ENCODE measurements at places on chromosomes 12 and 14.

- DNase-seq = no peak
Observed at GRCh38 chr14:21066882-21067502, 3.1 kb upstream of the ARHGEF40 start.

DNA sequence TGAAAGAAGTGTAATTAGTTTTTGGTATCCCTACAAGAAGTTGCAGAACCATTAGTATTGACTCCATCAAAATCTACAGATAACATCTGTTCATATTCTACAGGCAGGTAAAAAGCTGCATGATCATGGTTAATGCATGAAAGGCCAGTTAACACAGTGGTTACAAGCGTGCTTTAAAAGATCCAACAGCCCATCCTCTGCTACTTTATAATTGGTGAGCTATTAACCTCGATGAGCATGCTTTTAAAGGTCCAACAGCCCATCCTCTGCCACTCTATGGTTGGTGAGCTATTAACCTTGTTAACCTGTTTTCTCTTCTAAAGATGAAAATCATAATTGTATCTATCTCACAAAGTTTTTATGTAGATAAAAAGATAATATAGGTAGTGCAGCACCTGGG is 289.3 kb downstream of the DUSP6 start:
- DNase-seq = no peak

DNA sequence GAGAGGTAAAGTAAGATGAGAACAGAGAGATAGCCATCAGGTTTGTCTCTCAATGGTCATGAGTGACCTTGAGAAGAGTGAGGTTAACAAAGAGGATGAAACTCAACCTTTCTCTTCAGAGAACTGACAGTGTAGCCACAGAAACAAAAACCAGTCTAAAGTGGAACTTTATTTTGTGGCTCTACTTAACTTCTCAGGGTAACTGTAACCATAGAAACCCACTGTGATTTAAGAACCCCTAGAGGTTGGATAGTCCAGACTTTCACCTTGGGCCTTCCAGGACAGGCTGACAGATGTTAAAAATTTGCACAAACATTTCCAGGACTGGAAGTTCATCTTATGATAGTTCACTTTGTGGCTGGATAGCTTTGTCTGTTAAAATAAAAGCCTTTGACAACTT is 48.5 kb downstream of the ATP23 start:
- DNase-seq = no peak

DNA sequence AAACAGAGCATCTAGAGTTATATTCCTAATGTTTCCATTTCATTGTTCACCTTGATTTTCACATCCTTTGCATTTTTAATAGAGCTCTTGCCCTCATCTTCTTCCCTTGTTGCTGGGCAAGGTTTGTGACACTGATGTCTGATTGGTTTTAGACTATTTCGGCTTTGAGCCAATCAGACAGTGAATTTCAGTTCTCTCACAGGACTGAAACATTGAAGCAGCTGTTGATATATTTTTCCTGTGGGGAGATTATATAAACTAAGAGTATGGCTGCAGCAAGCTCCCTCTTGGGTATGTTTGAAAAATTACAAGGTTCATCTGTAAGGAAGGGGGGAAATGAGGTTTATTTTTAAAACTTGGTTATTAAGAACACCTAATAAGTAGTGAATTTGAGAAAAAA is 51.2 kb downstream of the ATF7IP start:
- peak; percentile 81 for DNase-seq

DNA sequence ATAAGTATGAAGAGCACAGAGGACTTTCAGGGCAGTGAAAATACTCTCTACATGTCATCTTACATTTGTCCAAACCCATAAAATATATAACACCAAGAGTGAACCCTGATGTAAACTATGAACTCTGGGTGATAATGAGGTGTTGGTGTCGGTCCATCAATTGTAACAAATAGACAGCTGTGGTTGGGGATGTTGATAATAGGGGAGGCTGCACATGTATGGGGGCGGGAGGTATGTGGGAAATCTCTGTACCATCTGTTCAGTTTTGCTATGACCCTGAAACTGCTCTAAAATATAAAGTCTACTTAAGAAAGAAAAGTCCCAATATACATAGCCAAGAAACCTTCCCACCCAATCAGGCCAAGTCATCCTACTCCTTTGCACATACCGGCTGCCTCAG is 88.5 kb downstream of the GPR135 start:
- DNase-seq = no peak

DNA sequence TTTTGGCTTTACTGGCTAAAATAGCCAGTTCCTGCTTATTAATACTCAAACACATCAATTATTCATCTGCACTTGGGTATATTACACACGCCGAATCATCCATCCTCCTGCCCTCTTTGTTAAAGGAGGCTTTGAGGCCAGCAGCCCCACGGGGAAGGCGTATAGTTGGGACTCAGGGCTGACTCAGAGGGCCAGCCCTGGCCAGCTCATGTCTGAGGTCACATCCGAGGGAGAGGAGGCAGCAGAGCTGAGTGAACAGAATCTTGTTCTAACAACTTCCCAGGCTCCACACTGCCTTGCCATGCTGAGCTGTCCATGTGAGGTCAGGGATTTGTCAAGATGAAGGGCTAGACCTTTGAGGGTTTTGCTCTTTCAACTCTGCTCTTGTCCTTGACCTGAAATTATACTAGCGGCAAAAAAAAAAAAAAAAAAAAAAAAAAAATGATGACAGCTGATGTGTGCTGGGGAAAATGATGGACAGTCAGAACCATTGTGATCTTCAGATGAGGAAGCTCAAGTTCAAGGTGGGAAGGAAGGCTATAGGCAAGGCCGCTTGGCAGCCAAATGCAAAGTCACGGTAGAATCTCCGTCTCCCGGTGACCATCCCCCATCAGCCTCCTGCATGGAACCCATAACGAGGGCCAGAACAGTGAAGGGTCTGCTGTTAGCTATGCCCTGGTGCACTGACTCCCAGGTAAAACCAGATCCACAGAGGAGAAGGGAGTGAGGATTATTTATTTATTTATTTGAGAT is 12.5 kb upstream of the MARK3 start:
- DNase-seq = peak; percentile 87

- no peak for DNase-seq
Observed at GRCh38 chr12:104653730-104654664, 197.2 kb downstream of the CHST11 start.

DNA sequence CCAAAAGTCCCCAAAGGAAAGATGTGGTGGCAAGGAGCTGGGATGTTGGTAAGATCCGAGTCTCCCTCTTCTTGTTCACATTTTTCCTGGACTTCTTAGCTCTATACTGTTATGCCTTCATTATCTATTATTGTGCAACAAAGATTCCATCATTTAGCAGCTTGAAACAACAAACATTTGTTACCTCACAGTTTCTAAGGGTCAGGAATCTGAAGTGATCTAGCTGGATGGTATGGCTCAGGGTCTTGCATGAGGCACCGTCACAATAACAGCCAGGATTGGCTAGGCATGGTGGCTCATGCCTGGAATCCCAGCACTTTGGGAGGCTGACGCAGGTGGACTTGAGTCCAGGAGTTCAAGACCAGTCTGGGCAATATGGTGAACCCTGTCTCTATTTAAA is 51.1 kb upstream of the KRAS start:
- no peak for DNase-seq

DNA sequence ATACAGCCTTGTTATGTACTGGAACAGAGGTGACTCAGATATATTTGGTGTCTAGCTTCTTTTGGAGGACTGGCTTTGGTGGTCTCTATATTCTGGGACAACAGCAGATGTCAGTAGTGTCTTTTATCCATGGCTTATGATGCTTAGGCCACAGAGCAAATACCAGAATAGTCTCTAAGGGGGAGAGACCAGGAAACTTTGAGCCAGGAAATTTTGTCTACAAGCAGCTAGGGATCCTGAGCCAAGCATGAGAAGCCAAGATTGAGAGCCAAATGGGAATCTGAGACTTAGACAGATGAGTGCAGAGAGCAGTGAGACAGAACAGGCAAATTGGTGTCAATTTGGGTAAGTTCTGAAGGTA is 28.4 kb upstream of the PTPRR start:
- DNase-seq = no peak

DNA sequence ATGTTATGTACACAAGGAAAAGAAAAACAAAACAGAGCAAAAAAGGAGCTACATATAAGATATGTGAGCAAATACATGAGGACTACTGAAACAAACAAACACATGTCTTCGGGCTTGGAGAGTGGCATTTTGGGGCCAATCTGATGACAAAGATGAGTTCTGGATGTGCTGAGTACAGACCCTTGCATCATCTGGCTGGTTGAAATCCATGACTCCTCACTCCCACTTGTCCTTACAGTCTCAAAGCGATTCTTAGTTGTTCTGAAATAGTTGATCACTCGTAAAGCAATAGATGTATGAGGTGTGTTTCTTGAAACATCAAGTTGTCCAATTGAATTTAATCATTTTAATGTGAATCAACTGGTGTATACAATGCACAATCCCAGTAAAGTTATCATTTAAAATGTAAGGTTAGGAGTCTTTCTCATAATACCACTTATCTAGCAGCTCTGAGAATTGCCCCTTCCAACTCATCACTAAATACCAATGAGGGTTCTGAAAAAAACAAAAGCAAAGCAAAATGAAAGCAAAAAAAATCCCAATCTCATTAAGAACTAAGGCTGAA is 136.9 kb downstream of the ITPR2 start:
- no peak for DNase-seq

DNA sequence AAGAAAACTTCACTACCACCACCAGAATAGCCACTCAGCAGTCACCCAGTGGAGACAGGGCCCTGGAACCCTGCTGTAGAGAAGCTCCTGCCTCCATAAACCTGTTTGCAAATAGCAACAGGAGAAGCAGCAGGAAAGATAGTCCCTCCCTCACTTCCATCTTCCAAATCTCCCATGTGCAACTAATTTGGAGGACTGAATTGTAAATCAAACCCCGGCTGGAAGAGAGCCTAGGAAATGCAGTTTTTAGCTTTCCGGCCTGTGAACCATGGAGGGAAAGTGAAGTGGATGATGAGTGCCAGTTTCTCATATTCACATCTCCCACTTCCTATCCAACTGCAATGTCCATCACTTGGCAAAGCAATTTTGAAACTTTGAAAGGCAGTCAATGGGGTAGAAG is 167.2 kb upstream of the FRMD6 start:
- DNase-seq = no peak

DNA sequence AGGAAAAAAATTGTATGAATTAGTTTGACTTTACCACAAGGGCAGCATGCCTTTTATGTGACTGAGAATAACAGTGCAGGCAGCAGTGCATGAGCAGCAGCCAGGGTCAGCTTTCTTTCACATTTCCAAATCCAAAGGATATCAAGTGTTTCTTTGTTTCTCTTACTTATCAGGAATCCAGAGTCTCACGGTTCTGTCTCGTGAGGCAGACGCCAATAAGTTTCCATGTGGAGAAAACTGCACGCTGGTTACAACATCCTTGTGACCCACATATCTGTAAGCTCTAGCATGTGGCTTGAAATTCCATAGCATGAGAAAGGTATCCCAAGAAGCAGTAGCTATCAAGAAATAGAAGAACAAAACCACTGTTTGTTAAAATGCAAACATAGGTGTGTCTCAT is 27.6 kb downstream of the GALNT4 start:
- no peak for DNase-seq

DNA sequence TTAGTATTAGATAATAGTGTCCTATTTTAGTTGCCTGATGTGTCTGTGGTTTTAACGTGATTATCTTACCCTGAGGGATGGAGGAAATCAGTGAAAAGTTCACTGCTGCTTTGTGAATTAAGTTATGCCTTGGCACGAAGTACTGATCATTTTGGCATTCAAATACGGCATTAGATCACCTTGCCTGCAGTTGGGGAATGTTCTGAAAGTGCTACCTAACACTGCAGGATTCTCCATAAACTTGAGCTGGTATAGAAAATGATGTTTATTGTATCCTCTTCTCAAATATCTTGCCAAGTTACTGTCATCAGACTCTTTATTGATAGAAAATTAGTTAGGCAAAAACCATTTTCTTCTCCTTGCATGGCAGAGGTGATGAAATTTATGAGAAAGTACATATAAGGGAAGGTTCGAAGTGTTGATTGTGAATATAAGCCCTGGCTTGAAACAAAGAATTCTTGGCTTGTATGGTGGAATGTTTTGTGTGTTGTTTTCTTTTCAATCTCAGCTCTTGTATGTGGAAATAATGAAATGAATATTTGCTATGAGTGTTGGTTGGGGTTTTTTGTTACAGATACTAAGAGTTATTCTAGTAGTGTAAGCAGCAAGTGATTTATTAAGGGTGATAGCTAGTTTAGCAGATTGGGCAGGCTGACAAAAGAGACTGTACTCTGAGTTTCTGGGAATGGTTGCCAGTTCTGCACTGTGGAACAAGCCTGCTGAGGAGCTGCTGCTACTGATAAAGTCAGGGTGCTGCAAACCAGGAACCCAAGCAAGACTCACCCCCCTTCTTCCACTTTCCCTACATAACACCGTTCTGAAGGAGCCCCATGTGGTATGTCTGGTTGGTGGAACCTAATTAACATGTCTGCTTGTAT is 448.3 kb downstream of the PCNX1 start:
- DNase-seq = peak; percentile 86

GRCh38 chr12:47190271-47190750 is 110.6 kb upstream of the AMIGO2 start:
- peak; percentile 78 for DNase-seq

GRCh38 chr14:96158735-96159134 is 45.9 kb upstream of the BDKRB2 start:
- DNase-seq = no peak
